Left hindlimb (tissue), 1 donor: ENCODE measurements at places on chromosomes 1 and 21.
A peak's percentile ranks its signal among the peaks of the same experiment; 100 is the strongest.

DNA sequence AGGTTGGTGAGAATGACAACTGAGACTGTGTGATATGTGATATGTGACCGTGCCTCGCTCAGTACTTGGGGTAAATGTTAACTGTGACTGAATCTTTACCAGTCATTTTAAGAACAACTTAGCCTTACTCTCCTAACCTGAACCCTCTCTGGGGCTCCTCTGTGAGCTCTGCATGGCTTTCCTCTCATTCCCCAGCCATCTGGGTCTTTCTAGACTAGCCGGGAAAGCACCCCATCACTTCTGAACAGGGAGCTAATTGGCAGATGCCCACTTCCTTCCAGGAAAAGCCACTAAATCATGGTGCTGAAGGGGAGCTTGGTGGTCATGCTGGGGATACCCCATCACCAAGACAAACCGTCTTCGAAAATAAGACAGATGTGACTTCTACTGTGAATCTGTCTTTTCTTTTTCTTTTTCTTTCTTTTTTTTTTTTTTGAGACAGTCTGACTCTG lies 16.5 kb upstream of the FOXO6 start:
- DNase-seq: no peak

DNA sequence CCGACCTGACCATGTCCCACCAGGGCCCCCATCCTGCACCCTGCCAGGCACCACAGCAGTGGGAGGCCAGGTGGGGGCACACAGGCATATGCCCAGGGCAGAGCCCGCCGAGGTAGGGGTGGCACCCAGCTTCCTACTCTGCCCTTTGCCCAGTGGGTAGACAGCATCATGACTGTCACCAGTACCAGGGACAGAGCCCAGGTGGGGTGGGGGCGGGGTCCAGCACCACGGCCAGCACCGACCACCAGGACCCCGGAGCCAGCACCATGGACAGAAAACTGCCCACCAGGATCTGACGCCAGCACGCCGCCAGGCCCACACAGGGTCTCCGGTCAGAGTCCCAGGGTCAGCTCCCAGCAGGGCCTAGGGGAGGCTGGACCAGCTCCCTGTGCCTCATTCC lies 3.8 kb downstream of the TAS1R3 start:
- no peak for DNase-seq

GRCh38 chr1:245389873-245390272 lies 235.1 kb downstream of the KIF26B start:
- no peak for DNase-seq

DNA sequence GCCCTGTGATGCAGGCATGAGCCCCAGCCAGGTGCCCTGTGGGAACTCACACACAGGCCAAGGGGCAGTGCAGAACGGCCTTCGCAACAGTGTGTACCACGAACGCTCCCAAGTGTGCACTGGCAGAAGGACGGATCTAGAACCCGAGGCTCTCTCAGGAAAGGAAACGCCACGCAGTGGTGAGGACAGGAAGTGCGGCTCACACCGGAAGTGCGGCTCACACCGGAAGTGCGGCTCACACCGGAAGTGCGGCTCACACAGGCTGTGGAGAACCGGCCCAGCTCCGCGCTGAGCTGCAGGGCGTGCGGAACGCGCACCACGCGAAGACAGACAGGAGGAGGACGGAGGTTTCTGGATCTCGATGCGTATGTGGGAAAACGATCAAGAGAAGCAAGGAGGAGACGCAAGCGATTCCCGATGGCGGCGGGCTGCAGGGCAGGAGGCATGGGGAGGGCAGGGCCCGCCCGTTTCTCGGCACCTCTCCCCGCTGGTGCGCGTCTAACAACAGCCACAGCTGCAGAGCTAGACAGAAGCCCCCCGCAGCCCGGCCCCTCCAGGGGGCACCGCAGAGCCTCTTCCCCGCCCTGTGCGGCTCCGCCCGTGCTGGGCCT lies 35.9 kb upstream of the TMEM52 start:
- no peak for DNase-seq

DNA sequence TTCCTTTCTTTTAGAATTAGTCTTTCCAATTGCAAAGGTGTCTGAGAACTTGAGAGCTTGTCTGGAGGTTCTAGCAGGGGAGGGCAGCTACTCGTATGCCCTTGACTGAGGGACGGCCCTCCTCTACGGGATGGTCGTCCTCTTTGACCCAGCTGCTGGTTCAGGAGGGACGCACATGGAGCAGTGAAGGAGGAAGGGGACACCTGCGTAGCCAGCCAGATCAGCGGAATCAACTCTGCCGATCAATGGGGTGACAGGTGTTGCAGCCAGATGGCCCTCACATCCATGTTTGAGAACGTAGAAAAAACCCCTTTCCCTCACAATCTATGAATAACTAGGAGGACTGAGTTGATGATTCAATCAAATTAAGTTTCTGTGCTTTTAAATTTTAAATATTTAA lies 15.7 kb upstream of the A3GALT2 start:
- DNase-seq: no peak

- DNase-seq: peak; percentile 78
These were observed 85.8 kb downstream of the SYF2 start for GRCh38 chr1:25146451-25146855.

- DNase-seq: no peak
These were observed 144.6 kb downstream of the GALNT2 start for GRCh38 chr1:230211436-230212145.

DNA sequence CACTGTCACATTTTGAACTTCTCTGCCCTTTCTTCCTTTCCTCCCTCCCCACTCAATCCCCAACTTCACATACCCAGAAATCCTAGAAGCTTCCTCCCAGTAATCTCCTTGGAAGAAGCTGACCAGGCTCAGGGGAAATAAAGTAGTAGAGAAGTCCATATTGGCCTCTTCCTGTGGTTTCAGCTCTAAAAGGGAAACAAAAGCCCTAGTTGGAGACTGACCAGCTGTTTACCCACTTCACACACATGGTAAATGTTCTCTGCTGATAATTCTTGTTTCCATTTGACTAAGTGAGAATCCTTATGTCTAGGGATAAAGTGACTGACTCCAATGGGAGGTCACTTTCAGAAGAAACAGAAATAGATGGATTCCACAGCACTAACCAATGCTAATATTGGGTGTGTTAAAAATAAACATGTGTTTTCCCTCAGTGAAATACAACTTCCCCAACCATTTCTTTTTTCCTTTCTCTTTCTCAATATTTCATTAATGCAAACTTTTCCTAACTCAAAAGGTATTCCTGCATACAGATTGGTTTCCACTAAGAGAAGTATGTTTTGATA lies 178.9 kb upstream of the DPT start:
- DNase-seq: no peak

DNA sequence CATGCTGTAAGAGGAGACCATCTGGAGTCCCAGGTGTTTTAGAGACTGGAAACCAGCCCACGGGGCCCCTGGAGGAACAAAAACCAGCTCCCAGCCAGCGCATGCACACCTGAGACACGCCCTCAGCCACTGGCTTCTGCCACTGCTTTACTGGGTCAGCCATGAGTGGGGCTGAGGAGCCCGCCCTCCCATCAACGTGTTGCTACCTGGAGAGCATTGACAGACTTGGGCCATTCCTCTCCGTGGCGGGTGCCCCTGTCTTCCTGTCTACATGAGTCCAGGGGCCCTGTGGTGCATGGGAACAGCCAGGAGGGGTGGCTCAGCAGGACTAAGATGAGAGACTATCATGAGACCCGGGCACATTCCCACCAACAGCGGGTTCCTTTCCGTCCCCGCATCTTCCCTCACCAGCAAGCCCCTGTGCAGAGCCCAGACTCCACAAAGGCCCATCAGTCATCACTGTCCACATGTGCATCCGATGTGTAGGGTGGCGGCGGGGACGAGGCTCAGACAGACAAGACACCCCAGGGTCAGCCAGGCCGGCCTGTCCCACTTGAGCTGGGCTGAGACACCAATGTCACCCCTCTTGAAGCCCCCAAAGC lies 45.4 kb upstream of the POFUT2 start:
- DNase-seq: peak; percentile 25

DNA sequence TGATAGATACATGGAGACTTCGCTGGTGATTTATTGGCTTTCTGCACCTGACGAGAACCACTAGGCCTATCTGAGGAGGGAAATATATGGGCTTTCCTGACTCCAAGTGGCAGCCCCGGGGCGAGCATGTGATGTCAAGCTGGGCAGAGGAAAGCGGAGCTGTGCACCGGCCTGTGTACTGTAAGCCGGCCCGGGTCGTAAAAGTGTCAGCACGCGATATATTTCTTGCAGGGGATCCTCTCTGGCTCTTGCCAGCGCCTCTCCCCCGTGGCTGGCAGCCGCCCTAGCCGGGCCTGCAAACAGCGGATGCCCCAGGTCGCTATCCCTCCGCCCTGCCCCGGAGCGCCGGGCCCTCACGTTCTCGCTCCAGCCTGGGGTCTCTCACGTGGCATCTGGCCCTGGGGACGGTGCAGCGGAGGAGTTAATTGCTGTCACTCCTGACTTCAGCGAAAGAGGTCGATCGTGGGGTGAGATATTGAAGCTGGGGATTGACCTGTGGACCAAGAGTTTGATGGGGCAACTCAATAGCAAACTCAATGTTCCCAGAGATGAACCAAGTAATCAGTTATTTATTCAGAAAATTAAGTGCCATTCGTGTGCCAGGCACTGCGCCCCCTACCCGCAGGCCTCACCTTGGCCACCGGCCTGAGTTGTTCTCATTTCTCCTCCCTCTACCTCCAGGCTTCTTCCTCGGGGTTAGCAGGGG lies 41.0 kb upstream of the HAO2 start:
- DNase-seq: peak; percentile 70

GRCh38 chr21:46159841-46160656 lies 4.7 kb upstream of the FTCD start:
- no peak for DNase-seq

- DNase-seq: no peak
These were observed 36.6 kb upstream of the SSX2IP start for GRCh38 chr1:84726593-84727499.

DNA sequence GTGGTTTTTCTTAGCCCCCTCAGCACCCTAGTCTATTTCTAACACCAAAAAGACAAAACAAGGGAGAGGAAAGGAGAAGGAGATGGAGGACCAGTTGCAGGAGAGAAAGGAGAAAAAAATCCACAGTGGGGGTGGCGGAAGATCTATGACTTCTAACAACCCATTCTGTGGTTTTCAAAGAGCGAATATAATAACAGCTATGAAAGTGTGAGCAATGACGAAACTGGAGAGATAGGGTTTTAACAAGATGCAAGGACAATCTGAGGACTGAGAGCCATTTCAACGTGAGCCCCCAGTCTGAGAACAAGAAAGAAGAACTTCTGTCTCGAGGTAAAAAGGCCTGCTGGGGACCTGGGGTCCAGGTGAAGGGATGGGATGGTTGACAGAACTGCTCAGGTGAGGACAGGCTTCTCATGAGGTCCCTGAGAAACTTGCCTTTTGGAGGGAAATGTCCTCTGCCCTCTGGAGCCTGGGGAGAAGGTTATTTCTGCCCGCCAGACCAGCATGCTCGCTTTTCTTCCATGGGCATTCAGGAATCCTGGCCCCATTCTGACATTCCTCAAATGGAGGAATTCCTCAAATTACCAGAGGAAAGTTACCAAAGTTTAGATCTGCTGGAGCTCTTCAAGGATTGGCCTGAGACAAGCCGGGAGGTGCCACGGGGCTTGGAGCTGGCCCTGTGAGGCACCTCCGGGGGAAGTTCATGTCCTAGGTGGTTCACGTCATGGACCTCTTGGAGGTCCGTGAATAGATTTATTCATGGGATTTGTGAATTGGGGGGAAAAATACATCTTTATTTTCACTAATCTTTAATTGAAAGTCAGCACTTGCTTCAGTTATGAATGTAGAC lies at the start of gene CD160:
Gene CD160, plus strand, starts transcription at position 270 of the 850 bp plus-strand sequence. CDS start 8,829 bp downstream, outside the sequence.
- no peak for DNase-seq

GRCh38 chr1:78286686-78287085 lies 204.1 kb upstream of the PTGFR start:
- DNase-seq: no peak

GRCh38 chr1:168603501-168604110 lies 27.2 kb downstream of the XCL1 start:
- DNase-seq: peak; percentile 74

- no peak for DNase-seq
These were observed 83.0 kb upstream of the GADD45A start for GRCh38 chr1:67601955-67602354.

DNA sequence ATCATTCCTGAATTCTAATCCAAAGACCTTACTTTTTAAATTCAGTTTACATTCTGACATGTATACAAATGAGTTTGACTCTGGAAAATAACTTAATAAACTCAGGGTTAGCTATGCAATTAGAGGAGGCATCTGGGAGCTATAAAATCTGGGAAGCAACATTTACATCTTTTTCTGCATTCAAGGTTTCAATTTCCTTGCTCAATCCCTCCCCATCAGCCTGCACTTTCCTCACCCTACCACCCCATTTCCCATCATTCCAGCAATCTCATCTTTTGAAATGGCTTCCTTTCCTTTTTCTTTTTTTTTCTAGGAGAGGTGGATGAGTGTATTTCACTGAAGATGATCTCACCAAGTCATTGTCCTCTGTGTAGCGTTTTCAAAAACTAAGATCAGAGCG lies 65.3 kb upstream of the BEND5 start:
- DNase-seq: no peak

GRCh38 chr21:44456915-44457736 lies 1.8 kb downstream of the LRRC3 start:
- no peak for DNase-seq

- DNase-seq: no peak
These were observed 4.2 kb downstream of the PROK1 start for GRCh38 chr1:110455151-110455550.

GRCh38 chr1:1400576-1401456 lies 1.7 kb upstream of the CCNL2 start:
- DNase-seq: no peak

DNA sequence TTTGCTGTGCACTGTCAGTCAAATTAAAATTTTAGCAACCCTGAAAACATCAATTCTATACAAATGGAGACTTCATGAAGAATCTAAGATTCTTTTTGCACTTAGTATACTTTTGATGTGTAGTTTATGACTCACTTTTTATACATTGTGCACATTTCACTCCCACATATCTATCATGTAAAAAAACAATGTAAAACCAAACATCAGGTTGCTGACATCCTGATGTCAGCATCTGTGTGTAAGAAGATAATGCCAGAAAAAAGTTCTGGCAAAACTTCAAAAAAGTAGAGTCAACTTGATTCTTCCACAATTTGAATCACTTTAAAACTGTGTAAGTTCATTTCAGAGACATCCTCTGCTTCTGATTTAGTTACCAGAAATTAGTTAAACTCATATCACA lies 115.7 kb downstream of the CENPF start:
- DNase-seq: no peak

DNA sequence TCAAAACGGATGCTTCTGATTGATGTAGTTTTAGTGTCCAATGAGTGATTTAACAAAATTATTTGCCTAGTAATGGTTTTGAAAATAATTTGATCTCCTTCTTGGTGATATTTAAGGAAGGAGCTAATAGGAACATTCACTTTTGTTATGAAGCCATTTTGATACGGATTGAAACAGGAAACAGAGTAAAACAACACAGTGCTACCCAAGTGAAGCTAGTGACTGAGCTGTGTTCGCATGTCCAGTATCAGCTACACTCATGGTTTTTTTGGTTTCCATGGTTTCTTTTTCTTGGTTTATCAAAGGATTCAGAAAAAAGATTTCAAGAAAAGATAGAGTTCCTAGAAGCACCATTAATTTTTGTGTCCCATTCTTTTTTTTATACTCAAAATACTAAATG lies 40.1 kb upstream of the PLEKHO1 start:
- DNase-seq: no peak
